ENCODE measurements at places on chromosomes 16 and 17. TPM values are rescaled to one million over a fixed set of nuclear protein-coding genes. Genes with fewer than 3 reads are reported as not detected.

DNA sequence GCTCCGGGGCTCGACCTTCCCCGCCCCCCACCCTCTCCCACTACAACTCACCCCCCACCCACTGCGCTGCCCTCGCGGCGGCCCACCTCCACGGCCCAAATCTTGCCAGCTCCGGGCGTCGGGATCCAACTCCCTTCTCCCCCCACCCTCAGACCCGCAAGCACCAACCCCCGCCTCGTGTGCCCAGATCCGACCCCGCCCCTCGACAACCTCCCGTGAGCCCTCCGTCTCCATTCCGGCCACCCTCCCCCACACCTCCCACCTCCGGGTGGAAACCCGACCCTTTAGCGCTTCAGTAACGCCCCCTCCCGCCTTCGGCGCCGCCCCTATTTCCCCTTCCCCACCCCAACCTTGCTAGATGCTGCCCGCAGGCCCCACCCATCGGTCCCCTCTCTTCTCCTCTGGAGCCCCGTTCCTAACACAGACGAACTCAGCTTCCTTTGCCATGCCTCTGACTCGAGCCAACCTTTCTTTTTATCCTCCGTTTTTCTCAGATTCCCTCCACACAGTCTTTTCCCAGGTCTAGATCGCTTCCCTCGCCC lies 717 bp downstream of the UBE2Z start:
- peaks cover 46% of the 10 kb centered on the region for H3K4me1 ChIP-seq
- peak overlapping the region; percentile 97 for H3K27ac ChIP-seq
- no peaks in the 10 kb centered on the region for H3K27me3 ChIP-seq
- peak overlapping the region; percentile 99 for H3K4me3 ChIP-seq
- DNase-seq, result peak; percentile 50

DNA sequence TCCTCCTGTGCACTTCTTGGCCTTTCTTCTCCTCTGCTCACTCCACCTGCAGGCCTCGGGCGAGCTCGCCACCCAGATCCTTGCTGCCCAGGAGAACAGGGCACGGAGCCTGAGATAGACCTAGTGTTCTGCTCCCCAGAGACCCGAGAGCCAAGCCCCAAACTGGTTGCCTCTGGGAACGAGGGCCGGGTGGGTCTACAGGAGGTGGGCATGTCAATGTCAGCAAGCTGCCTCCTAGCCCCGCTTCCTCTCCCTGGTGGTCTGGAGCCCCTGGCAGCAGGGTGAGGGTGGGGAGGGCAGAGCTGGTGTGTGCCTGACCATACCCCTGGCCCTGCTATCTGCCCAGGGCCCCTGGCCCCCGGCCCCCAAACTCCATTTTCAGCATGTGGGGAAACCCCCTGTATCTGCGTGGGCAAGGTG lies 841 bp upstream of the NDRG4 start:
- no peak overlapping the region for H3K27ac ChIP-seq
- H3K36me3 ChIP-seq, result no peaks in the 10 kb centered on the region
- peaks cover 16% of the 10 kb centered on the region for H3K27me3 ChIP-seq
- no peak overlapping the region for H3K4me3 ChIP-seq

- no peak overlapping the region for H3K27ac ChIP-seq
- H3K27me3 ChIP-seq, result no peaks in the 10 kb centered on the region
- peaks cover 13% of the 10 kb centered on the region for H3K36me3 ChIP-seq
- H3K4me1 ChIP-seq, result peaks cover 10% of the 10 kb centered on the region
- no peak overlapping the region for H3K4me3 ChIP-seq
These were observed 7.5 kb downstream of the NFATC2IP start for GRCh38 chr16:28958216-28958615.

DNA sequence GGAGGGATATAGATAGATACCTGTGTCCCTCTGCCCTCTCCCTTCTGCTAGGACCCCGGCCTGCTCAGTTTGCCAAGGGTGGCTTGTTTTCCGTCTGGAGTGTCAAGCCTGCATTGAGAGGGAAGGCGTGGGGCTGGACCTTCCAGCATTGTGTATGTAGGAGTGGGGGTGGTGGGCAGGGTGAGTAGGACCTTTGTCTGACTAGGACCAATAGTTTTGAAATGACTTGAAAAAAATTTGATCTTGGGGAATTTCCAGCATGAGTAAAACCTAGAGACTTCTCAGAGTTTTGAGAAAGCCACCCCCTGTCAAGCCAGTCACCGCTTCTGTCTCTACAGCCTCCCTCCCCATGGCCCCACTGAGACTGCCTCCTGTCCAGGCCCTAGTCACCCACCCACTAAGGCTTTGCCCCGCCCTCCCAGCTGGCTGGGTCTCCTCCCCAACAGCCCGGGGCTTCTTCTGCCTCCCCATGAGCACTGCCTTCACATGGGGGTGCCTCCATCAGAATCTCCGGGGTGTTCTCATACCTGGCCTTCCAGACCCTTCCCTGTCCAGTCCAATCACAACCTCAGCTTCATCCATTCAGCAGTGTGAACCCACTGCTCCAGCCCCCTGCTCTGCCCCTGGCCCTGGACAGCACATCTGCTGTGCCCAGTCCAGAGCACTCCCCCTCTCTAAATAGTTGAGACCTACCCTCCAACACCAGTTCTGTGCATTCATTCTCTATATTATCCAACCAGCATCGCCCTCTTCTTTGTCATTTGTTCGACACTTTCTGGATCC lies 207.0 kb downstream of the MSI2 start:
- peaks cover 52% of the 10 kb centered on the region for H3K4me1 ChIP-seq
- H3K27me3 ChIP-seq, result no peaks in the 10 kb centered on the region
- peaks cover 9% of the 10 kb centered on the region for H3K36me3 ChIP-seq

GRCh38 chr16:11494433-11494832 lies 92.3 kb downstream of the LITAF start:
- H3K27me3 ChIP-seq, result no peaks in the 10 kb centered on the region
- no peak for DNase-seq
- no peak overlapping the region for H3K4me3 ChIP-seq
- H3K4me1 ChIP-seq, result peaks cover 11% of the 10 kb centered on the region
- H3K36me3 ChIP-seq, result no peaks in the 10 kb centered on the region

DNA sequence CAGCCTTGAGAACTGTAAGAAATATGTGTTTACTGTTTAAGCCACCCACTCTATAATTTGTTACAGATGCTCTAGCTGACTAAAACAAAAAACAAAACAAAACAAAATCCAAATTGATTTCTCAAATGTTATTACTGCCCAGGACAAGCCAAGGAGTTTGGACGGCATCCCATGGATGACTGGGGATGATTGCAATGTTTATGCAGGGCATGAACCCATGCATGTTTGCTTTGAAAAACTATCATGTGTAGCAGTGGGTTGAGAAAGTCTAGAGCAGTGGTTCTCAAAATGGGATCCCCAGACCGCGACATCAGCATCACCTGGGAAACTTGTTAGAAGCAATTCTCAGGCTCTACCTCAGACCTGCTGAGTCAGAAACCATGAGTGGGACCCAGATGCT lies 223.2 kb upstream of the PSMD7 start:
- H3K27ac ChIP-seq, result no peak overlapping the region
- no peaks in the 10 kb centered on the region for H3K4me1 ChIP-seq
- DNase-seq, result no peak

GRCh38 chr17:77546772-77547241 lies 406.0 kb downstream of the SEC14L1 start:
- peaks cover 15% of the 10 kb centered on the region for H3K27me3 ChIP-seq
- no peak overlapping the region for H3K4me3 ChIP-seq
- no peak for DNase-seq
- no peaks in the 10 kb centered on the region for H3K36me3 ChIP-seq
- peaks cover 3% of the 10 kb centered on the region for H3K4me1 ChIP-seq

- H3K4me3 ChIP-seq, result no peak overlapping the region
- H3K27ac ChIP-seq, result no peak overlapping the region
- no peaks in the 10 kb centered on the region for H3K36me3 ChIP-seq
- no peak for DNase-seq
These were observed 6.3 kb upstream of the MMP28 start for GRCh38 chr17:35801583-35802224.

- no peaks in the 10 kb centered on the region for H3K36me3 ChIP-seq
- no peak overlapping the region for H3K4me3 ChIP-seq
- no peaks in the 10 kb centered on the region for H3K4me1 ChIP-seq
These were observed 20.1 kb upstream of the MYH13 start for GRCh38 chr17:10392880-10393279.

- DNase-seq, result no peak
- no peaks in the 10 kb centered on the region for H3K36me3 ChIP-seq
- H3K4me1 ChIP-seq, result peaks cover 22% of the 10 kb centered on the region
- peak overlapping the region; percentile 88 for H3K4me3 ChIP-seq
- no peaks in the 10 kb centered on the region for H3K27me3 ChIP-seq
- H3K27ac ChIP-seq, result no peak overlapping the region
These were observed 2.7 kb downstream of the MAFG start for GRCh38 chr17:81924557-81925532.

GRCh38 chr17:39556423-39556822 lies 51.3 kb downstream of the NEUROD2 start:
- no peaks in the 10 kb centered on the region for H3K4me1 ChIP-seq
- DNase-seq, result no peak
- H3K36me3 ChIP-seq, result peaks cover 7% of the 10 kb centered on the region
- H3K27ac ChIP-seq, result no peak overlapping the region

DNA sequence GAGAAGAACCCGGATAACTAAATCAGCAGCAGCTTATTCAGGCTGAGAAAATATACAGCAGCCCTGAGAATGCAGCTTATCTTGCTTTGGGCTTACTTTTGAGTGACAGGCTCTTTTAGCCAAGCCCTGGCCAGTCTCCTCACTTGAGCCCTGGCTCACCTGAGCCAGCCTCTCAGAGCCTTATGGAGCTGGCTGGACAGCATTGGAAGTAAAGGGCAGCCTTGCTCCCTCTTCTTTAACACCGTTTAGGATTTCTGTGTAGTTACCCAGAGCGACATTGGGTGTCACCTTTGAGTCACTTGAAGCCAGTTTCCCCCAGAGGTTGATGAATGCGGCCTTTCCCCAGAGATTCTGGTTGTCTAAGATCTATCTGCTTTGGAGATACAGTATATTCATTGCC lies 7.7 kb upstream of the NPIPB2 start:
- H3K36me3 ChIP-seq, result no peaks in the 10 kb centered on the region
- no peaks in the 10 kb centered on the region for H3K4me1 ChIP-seq
- no peak for DNase-seq

DNA sequence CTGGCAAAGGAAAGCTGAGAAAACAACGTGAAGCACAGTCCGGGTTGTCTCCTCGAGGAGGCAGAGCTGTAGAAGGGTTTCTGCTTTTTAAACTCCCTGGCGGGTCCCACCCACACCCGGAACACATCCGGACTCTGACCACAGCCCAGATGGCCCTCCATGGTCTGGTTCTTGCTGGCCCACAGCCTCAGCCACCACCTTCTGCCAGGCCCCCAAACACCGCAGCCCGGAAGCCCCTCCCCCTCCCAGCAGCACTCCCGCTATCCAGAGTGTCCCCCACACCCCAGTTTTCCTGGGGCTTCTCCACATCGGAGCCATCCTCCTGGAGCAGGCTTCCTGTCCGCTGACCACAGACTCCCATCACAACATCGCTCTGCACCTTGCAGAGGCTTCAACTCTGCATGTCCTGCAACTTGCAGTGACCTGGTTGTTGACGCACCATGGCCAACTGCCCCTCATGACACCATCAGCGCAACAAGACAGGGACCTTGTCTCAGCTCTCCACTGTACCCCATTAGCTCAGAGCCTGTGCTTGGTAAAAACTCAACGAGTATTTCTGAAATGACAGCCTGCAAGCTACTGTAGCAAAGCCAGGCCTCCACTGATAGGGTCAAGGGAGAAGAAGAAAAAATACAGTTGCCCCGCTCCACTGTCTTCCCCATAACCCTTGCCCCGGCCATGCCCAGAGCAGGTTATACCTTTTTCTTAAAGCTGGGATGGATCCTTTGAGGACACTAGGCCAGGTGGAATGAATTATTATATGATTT lies 129.8 kb downstream of the C16orf78 start:
- no peaks in the 10 kb centered on the region for H3K36me3 ChIP-seq
- no peak overlapping the region for H3K27ac ChIP-seq

DNA sequence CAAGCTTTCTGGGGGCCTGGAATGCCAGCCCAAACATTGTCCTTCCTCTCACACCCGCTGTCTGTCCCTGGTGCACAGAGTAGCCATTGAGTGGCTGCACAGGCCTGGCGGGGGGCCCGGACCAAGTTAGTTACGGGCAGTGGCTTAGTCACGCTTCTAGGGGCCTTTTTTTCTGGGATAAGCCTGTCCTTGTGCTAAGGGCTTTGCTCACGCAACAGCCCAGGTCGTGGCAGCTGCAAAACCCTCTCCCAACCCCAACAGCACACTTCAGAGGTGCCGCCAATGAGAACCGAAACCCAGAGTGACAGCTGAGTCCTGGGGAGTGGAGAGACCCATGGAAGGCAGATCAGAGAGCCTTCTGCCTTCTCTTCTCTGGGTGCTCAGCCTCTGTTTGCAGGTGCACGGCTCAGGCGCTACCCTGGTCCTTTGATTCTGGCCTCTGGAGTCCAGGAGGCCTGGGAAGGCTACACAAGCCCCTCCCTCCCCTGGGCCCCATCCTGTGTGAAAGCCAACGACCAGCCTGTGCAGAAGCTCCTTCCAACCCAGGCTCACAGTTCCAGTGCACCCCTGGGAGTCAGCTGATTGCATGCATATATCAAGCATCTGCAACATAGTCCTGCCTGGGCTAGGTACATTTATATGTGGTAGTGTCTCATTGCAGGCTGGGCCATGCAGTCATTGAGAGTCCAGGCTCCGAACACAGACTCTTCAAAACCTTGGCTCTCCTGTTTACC lies 9.1 kb downstream of the WSCD1 start:
- H3K36me3 ChIP-seq, result peaks cover 2% of the 10 kb centered on the region
- no peak overlapping the region for H3K4me3 ChIP-seq
- H3K4me1 ChIP-seq, result no peaks in the 10 kb centered on the region
- no peak overlapping the region for H3K27ac ChIP-seq
- no peak for DNase-seq

DNA sequence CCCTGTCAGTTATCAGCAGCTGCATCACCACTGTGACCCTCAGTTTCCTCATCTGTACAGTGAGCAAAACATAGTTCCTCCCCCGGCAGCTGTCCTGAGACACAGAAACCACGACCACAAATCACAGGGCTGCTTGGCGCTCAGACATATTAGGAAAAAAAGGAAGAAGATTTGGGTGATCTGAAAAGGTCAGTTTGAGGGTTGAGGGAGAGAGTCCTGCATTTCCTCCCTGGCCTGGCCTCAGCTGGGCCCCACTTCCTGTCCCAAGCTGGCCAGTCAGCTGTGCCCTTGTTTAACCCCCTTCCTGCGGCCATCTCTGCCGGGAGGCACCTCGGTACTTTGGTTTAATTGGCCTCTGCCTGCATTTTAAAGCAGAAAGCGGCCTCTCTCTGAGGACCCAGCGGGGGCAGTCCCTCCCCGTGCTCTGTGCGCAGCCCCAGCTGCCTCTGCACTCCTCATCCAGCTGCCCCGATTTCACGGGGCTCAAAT lies 24.0 kb upstream of the CIBAR2 start:
- H3K27me3 ChIP-seq, result peaks cover 41% of the 10 kb centered on the region
- H3K4me3 ChIP-seq, result no peak overlapping the region
- H3K27ac ChIP-seq, result peak overlapping the region; percentile 80
- DNase-seq, result no peak

- H3K4me1 ChIP-seq, result peaks cover 25% of the 10 kb centered on the region
- DNase-seq, result no peak
- H3K36me3 ChIP-seq, result no peaks in the 10 kb centered on the region
- no peak overlapping the region for H3K4me3 ChIP-seq
These were observed 83.5 kb downstream of the FTO start for GRCh38 chr16:53787423-53787822.

GRCh38 chr16:2058872-2059271 lies 11.1 kb downstream of the TSC2 start:
- peaks cover 2% of the 10 kb centered on the region for H3K36me3 ChIP-seq
- no peak overlapping the region for H3K4me3 ChIP-seq

Gene PEMT
- total RNA-seq, result 13.8 TPM

Gene RAP1GAP2
- 77.3 TPM for total RNA-seq

Gene MYH2
- not detected for total RNA-seq

Gene WDR81
- total RNA-seq, result 38.2 TPM

Gene SIRT7
- 48.9 TPM for total RNA-seq

Gene C17orf67
- total RNA-seq, result 6.6 TPM

Gene GAS7
- 1.1 TPM for total RNA-seq

Gene COL1A1
- total RNA-seq, result 15.4 TPM

Gene RAB11FIP4
- total RNA-seq, result 47.4 TPM

Gene LRRC37A
- total RNA-seq, result 11.4 TPM

Gene CDH15
- not detected for total RNA-seq

Gene PPM1E
- total RNA-seq, result not detected

Gene HEATR9
- not detected for total RNA-seq
